ENCODE measurements at places on chromosomes 4 and X.

- no peak for DNase-seq
These were observed 332.6 kb downstream of the DTHD1 start for GRCh38 chr4:36614011-36614410.

DNA sequence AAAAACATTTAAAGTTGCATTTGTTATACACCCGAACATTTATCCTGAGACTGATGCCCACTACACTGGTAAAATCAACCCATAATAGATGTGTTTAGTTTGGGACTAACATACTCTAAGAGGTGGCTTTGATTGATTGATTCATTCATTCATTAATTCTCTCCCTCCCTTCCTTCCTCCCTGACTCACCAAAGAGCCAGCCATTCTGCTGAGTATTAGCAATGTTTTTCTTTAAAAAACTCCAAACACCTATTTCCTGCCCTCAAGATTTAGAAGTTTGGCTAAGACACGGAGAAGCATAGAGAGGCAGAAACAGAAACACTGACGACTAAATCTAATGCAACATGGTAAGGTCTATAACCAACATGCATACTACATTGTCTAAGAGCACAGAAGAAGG, 88.9 kb downstream of the RASL11B start:
- DNase-seq: no peak

GRCh38 chr4:111793433-111794091, 351.7 kb upstream of the FAM241A start:
- no peak for DNase-seq

- DNase-seq: no peak
These were observed 64.6 kb downstream of the ABCG2 start for GRCh38 chr4:88093874-88094273.

- no peak for DNase-seq
These were observed 327.9 kb upstream of the MAGEB18 start for GRCh38 chrX:25810202-25810601.

- DNase-seq: no peak
These were observed 152.7 kb downstream of the SOWAHB start for GRCh38 chr4:76745240-76745639.

GRCh38 chr4:141761926-141762325, 125.5 kb downstream of the IL15 start:
- no peak for DNase-seq

DNA sequence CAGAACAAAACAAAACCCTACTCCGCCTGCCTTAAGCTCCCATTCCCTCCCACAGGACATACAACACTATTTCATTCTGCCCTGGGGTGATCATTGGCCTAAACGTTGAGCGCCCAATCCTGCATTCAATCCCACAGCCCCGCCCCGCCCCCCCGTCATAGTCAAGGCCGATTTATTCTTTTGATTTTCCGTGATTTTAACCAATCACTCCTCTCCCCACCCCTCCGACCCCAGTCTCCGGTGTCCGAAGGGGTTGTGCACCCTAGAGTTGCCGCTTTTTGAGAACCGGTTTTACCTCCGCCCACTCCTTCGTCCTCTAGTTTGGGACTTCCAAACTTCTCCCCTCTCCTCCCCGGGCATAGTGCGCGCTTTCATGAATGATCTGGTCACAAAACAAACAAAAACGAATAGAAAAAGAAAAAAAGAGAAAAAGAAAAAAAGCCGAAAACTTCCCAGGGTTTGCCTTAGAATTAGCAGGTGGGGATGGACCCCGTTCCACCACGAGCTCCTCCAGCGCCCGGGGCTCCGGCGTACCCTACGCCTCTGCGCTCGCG, 446 bp upstream of the UBE2A start:
- DNase-seq: peak; percentile 0

- no peak for DNase-seq
These were observed 37.5 kb downstream of the PHEX start for GRCh38 chrX:22069586-22069985.

DNA sequence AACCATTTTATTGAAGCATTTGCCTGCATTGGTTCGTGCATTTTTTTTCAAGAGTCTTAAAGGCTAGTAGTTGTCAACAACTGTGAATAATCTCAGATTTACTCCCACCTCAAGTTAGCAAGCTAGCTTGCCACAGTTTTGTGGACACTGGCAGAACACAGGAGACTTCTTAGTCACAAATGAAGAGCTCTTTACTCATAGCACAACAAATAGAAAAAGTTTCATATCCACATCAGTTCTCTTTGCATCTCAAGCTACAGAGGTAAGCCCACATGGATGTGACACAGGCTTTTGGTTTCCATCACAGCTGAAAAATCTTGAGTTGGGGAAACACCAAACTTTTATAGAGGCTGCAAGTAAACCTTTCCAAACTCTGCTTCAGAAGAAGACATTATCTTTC, 2315.7 kb upstream of the TENM3 start:
- no peak for DNase-seq

- DNase-seq: peak; percentile 95
These were observed 36.8 kb upstream of the SH3RF1 start for GRCh38 chr4:169307576-169307975.

- no peak for DNase-seq
These were observed 68.4 kb upstream of the BMP2K start for GRCh38 chr4:78707793-78708192.

- no peak for DNase-seq
These were observed 120.8 kb upstream of the PJA1 start for GRCh38 chrX:69285881-69286564.

GRCh38 chr4:10326075-10326474, 131.2 kb downstream of the ZNF518B start:
- no peak for DNase-seq

GRCh38 chrX:153214934-153215333, 35.9 kb downstream of the MAGEA1 start:
- DNase-seq: no peak

GRCh38 chr4:7362341-7362740, 72.4 kb downstream of the PSAPL1 start:
- DNase-seq: no peak

DNA sequence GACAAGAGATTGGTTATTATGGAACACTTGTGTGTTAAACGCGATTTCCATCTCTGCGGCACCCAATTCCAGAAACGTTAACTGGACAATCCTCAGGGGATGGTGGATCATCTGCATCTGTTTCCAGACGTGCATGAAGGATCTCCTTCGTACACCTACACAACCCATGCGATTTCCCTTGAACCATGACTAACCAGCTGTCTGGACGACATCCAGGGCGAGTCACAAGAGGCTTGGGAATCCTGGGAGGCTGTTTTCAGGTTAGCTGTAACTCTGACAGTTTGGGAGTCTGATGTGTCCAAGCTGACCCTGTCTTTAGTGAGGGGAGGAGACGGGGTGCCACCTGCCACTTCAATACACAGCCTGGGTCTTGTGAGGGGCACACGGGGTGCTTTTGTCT, 84.5 kb downstream of the GATB start:
- DNase-seq: no peak

DNA sequence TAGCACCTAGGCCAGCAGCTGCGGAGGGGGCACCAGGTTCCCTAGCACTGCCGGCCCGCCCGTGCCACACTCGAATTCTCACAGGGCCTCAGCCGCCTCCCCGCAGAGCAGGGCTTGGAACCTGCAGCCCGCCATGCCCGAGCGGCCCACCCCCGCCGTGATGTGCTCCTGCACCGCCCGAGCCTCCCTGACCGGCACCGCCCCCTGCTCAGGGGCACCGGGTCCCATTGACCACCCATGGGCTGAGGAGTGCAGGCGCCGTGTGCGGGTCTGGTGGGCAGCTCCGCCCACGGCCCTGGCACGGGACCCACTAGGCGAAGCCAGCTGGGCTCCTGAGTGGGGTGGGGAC, 35.4 kb upstream of the ENPP6 start:
- DNase-seq: no peak

- no peak for DNase-seq
These were observed 107.8 kb downstream of the EFNB1 start for GRCh38 chrX:68936608-68937007.

DNA sequence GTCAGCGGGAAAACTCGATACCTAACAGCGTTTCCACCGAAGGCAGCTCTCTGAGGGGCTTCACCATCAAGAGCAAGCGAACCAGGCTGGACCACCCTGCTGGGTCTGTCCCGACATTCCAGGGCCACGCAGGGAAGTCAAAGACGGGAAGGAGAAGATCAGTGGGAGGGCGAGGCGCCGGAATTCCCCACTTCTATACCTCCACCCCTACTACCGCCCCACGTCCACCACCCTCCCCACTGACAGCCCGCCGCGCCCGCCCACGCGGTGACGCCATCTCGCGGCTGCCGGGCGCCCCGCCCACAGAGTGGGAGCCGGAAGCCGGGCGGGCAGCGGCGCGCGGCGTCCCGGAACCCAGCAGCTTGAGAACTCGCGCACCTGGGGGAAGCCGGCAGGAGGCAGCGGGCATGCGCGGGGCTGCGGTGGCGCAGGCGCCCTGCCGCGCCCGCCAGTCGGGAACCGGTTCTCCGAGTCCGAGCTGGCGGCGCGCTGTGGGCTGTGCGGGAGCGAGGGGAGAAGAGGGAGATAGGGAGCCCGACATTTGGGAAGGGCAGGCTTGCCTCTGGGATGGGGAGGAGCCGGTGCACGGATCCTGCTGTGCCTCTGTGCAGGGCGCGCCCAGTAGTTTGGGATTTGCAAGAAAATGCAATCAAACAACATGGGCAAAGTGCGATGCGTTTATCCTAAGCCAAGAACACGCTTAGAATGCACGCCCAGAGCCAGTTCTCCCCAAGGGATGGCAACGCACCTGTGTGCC, 3.2 kb upstream of the STIM2 start:
- DNase-seq: peak; percentile 52

- DNase-seq: no peak
These were observed 37.2 kb downstream of the CNGA2 start for GRCh38 chrX:151771726-151772125.

GRCh38 chr4:89939994-89940393, 45.3 kb downstream of the MMRN1 start:
- peak; percentile 66 for DNase-seq

DNA sequence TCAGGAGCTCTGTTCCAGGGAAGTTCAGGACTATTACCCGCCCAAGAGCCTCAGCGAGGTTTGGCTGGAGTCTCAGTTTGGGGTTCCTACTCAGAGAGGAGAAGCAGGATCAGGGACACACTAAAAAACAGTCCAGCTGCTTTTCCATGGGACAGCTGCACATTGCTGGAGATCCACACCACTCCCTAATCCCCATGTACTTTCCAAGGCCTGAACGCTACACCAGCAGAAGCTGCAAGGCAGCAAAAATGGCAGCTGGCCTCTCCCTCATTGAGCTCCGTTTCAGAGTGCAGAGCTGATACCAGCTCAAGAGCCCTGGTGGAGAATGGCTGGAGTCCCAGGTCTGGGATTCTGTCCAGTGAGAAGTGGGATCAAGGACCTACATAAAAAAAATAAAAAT, 551.2 kb upstream of the PABPC5 start:
- DNase-seq: no peak

DNA sequence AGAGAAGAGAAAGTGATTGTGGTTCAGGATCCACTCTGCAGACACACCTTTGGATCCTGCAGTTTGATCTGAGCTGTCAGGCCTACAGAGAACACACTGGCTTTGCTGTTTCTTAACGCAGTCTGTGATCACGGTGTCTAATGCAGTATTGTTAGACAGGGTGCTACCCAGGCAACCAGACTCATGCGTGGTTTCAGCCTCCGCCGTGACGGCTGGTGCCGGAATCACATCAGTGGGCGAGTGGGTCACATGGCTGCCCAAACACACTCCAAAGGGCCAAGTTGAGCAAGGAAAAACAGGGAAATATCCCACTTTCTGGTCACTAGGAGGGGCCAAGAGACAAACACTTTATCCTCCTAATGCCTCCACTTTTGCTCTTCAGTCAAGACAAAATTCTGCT, 27.5 kb downstream of the CCDC149 start:
- no peak for DNase-seq

- DNase-seq: no peak
These were observed 50.5 kb downstream of the RHOH start for GRCh38 chr4:40247350-40247749.

DNA sequence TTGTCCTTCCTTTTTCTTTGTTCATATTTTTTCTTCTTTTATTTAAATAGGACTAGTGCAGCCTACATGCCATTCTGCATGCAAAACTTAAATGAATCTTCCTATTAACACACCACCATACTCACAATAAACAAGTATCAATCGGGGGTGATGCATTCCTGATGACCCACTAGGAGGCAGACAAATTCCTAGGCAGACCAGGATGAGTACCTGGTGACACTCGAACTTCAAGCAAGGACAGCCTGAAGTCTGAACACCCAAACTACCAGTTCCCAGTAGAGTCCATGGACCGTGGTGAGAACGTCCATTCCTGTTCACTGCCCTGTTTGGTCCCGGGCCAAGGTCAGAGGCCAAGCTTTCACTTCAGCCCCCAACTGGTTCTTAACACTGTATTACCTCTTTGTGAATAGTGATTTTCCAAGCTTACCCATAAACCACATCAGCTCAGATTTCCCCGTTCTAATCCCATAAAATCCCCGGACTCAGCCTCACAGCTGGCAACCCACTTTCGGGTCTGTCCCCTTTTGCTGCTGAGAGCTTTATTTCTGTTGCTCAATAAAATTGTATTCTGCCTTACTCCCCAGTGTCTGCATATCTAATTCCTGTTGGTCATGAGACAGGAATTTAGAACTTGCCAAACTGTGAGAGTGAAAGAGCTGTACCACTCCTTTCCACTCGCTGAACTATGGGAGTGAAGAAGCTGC, 1286.6 kb downstream of the FSTL5 start:
- no peak for DNase-seq

- DNase-seq: no peak
These were observed 206.4 kb upstream of the PACRGL start for GRCh38 chr4:20493761-20494353.

- no peak for DNase-seq
These were observed 78.6 kb upstream of the RAI2 start for GRCh38 chrX:17939724-17940123.

- no peak for DNase-seq
These were observed 14.8 kb downstream of the ADGRA3 start for GRCh38 chr4:22500831-22501714.

DNA sequence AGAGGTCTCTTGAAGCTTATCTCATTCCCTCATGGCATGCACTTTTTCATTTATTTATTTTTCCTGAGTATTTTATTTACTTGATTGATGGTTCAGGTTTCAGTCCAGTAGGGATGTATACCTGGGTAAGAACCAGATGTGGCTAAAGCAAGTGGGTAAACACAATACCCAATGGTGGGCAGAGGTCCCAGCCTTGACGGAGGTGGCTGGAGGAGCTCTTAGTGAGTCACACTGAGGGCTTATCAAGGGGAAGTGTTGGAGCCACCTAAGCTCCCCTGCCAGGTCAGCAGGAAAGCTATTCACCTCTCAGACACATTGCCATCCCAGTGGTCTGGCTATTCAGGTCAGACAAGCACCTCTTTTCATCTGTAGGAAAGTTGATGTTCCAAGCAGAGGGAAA, 236.2 kb upstream of the MAGEB16 start:
- no peak for DNase-seq

- no peak for DNase-seq
These were observed 733 bp upstream of the G3BP2 start for GRCh38 chr4:75673959-75674328.

DNA sequence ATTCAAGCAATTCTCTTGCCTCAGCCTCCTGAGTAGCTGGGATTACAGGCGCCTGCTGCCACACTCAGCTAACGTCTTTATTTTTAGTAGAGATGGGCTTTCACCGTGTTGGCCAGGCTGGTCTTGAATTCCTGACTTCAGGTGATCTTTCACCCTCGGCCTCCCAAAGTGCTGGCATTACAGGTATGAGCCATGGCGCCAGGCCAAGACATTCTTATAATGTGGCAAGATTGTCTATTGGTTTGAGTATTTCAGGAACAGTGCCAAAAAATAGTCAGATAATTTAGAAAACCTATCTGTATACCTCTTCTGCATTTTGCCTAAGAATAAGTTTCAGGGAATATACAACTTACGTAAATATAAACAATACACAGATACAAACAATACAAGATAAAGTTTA, 136.8 kb downstream of the TMA16 start:
- no peak for DNase-seq

GRCh38 chr4:70902577-70903290, 565 bp downstream of the MOB1B start:
- DNase-seq: no peak
